Caco-2 (cell line): ENCODE measurements at places on chromosomes 1 and 21.
A peak's percentile ranks its signal among the peaks of the same experiment; 100 is the strongest.

GRCh38 chr1:161013488-161014230 is 7.3 kb downstream of the F11R start:
- DNase-seq: peak; percentile 95

DNA sequence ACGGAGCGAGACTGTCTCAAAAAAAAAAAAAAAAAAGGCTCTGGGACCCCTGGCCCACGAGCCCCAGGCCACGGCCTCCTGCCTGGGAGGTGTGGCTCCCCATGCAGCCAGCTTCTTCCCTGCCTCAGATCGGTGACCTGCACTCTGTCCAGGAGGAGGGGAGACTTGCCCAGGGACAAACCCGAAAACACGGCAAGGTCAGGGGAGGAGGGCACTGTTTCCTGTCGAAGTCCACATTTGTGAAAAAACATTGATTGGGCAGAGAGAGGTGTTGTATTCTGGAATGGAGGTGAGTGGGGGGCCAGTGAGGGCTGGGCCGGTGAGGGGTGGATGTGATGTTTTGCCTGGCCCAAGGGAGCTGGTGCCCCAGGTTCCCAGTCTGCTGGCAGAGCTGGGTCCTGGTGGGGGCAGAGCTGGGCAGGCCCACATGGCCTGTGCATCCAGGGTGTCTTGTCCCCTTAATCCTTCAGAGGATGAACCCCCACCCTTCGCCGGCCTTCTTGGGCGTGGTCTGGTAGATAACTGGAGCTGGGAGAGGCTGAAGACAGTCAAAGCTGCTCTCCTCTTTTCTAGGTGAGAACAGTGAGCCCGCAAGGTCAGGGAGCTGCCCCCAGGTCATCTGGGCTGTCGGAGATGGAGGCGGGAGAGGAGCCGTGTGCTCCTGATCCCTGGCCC is 12.4 kb upstream of the FAAP20 start:
- no peak for DNase-seq

- peak; percentile 3 for DNase-seq
Observed at GRCh38 chr1:76140227-76140626, 65.7 kb downstream of the ST6GALNAC3 start.

DNA sequence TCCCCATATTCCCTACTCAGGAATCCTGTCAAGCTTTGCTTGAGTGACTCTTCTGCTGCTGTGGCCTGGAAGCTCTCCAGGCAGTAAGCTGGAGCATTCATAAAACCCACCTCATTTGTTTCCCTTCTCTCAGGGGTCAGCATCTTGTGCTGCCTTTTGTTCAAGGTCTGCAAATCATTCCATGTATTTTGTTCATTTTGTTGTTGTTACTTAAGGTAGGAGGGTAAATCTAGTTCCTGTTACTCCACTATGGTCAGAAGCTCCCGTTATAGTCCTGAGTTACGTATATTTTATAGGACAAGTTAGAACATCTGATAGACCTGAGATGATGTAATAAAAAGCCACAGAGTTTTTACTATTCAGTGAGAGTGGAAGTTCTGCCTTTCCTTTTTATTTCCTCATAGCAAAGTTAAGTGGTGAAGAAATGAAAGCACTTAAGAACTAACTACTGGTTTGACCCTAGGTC is 9.9 kb downstream of the SYNJ1 start:
- no peak for DNase-seq

- DNase-seq: no peak
Observed at GRCh38 chr1:53198241-53198651, 1.6 kb downstream of the CPT2 start.

- DNase-seq: no peak
Observed at GRCh38 chr1:91637539-91637994, 136.9 kb downstream of the CDC7 start.

- no peak for DNase-seq
Observed at GRCh38 chr1:232440325-232441035, 189.5 kb downstream of the SIPA1L2 start.

DNA sequence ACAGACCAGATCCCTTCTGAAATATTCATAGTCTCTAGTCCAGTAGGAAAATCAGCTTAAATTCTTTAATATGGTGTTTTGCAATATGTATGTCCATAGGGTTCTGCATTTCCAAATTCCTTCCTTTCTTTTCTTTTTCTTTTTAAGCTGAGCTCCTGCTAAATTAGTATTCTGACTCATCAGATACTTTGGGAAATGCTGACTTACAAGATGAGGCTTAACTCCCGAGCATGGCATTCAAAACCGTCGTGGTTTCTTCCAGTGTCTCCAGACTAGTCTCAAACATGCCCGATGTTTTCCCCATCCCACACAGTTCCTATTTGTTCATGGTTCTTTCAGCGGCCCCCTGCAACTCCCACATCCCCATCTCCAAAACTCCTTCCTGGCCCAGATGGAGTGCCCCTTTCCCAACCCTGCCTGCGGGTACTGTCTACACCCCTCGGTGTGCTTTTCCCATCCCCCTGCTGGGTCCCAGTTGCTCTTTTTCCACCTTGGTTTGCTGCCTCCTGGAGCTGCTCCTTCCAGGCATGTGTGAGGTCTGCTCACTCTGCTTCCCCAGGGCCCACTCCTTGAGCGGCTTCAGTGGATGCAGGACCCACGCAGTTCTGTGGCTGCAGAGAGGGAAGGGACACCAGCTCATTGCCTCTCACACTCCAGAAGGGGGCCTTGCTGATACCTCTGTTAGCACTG is 19.5 kb upstream of the ETV3 start:
- no peak for DNase-seq

GRCh38 chr1:18018366-18018765 is 89.2 kb upstream of the IGSF21 start:
- DNase-seq: no peak

DNA sequence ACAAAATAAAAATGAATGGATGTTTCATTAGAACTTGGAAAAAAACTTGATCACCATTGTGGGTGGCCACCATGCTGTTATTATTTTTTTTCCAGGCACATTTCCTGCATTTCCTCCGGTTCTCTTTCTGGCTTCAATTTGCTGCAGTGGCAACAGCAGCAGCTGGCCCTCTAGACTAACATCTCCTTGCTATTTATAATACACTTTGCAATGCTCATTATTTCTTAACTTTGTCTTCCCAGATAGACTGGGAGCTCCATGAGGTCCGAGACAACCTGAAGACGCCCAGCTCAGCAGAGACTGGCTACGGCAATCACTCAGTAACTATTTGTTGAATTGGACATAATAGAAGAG is 53.4 kb upstream of the ATP5PO start:
- no peak for DNase-seq

GRCh38 chr1:212430955-212431394 is 1.7 kb upstream of the NENF start:
- DNase-seq: peak; percentile 88

- no peak for DNase-seq
Observed at GRCh38 chr1:39590546-39590945, 14.0 kb upstream of the PABPC4 start.

DNA sequence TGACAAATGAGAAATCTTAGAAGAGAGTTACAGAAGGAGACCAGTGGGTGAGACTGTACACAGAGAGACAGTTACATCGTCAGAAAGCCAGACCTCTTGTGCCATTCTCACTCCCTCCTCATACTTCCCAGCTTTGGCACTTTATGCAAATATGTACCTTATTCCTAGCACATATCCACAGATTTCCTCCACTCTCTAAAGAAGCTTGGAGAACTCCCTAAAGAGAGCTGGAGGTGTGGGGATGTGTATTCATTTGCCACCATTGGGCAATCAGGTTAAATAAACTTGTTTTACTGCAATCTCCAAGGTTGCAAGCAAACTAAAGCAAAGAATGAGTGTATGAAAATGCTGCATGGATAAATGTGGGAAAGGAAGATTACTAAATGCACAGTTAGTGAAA is 380.9 kb upstream of the PRMT6 start:
- DNase-seq: no peak

GRCh38 chr1:112674440-112674985 is at the start of gene MOV10:
Gene MOV10 (plus strand): TSS chr1:112674659. CDS start chr1:112674913, 254 bp downstream.
- DNase-seq: peak; percentile 68
